ENCODE measurements at places on chromosomes 12 and 14.
A peak's percentile ranks its signal among the peaks of the same experiment; 100 is the strongest.

DNA sequence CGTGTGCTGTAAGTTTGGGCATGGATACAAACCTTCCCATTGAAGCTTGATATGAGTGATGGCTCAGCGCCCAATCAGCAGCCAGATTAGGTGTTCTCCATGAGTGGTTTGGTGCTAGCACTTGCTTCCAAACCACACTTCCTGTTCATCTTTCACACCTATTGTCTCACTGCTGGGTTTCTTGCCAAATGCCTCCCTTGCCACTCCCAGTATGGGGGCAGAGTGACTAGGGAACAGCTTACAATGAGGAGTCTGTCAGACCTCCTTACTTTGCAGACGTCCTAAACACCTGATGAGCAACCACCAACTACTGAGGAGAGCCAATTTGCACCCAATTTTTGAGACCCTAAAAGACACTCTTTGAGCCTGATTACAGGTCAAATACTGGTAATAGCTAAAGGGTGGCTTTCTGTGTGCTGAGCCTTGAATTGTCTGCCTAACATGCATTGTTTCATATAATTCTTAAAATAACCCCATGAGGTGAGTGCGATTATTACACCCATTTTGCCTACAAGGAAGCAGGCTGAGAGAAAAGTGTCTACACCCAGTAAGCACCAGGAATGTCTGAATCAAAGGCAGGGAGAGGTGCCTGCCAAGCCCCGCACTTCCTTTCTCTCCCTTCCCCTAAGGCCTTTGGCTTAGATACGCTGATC is 48.4 kb upstream of the FOS start:
- peak; percentile 27 for DNase-seq

GRCh38 chr14:69657950-69658355 is 46.6 kb downstream of the SUSD6 start:
- no peak for DNase-seq

GRCh38 chr12:93699271-93700145 is 22.3 kb downstream of the CRADD start:
- DNase-seq: peak; percentile 39

DNA sequence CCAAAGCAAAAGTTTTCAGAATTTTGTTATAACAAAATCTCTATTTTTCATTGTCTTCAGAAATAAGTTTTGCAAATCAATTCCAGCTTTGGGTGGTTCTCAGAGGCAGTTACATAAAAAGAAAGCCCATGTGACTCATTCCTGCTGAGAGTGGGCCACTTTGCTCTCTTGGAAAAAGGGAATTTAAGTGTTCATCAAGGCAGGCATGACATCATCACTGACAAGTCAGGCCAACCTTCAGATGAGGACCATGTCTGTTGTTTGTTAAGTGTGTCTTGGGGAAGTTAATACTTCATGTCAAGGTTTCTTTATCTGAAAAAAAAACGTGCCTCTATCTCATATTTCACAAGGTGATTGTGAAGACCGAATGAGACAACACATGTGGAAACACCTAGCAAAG is 519.8 kb upstream of the TMPO start:
- no peak for DNase-seq

- no peak for DNase-seq
Observed at GRCh38 chr14:61561104-61561503, 134.2 kb upstream of the HIF1A start.
